ENCODE measurements at places on chromosomes 13 and 19. TPM values are rescaled to one million over a fixed set of nuclear protein-coding genes. Genes with fewer than 3 reads are reported as not detected.
A peak's percentile ranks its signal among the peaks of the same experiment; 100 is the strongest.

GRCh38 chr19:7199613-7200533 is 94.3 kb downstream of the INSR start:
- no peak for DNase-seq

GRCh38 chr13:99979453-99980200 is 2.0 kb upstream of the ZIC2 start:
- no peak for DNase-seq

DNA sequence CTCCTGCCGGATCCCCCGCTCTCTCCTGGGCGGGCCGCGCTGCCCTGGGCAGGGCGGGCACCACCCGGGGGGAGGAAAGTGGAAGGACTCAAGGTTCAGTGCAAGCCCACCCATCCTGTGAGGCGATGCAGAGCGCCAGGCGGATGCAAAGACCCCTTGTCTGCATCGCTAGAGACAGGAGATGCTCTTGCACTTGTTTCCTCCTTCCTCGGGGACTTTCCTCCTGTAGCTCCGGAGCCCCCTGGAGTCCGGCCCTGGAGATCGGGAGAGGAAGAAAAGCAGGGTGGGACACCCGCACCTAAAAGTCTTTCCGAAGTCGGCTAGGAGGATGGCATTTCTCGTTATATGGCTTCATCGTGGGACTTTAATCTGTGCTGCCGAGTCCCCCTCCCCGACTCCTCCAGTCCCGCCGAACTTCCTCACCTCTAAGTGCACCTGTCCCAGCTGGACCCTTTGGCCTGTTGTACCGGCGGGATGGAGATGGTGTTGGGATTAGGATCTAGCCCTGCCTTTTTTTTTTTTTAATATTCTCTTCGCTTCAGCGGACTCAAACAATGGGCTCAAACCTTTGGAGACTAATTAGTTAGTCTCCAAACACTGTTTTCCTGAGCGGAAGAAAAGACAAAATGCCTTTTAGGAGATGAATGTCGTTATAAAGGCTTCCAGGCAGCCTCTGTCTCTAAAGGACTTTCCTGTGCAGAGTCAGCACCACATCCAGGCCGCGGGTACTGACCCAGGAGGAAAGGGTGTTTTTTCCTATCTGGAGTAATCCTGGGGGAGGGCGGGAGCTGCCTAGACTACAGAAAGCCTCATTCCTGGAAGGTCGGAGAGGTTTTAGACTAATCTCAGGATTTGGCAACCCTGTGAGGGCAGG is 725 bp downstream of the FAM124A start:
- no peak for DNase-seq

- DNase-seq, result no peak
Measured at GRCh38 chr19:46390121-46390858, 23.1 kb downstream of the CCDC8 start.

DNA sequence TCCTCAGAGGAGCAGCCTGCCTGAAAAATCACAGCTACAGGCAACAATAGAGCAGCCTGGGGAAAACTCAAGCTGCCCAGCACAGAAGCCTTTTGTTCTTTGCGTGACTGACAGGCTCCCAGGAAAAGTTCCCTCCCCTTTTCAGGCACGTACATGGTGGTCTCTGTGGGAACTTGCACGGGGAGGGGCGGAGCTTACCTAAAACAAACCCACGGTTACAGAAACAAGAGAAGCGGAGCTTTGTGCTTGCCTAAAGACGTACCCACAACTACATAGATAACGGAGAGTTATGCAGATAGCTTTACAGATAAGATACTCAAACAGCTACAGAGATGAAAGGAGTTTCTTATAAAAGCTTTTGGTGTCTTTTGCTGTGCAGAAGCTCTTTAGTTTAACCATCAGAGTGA is 11.4 kb downstream of the ETFB start:
- DNase-seq, result peak; percentile 71

- DNase-seq, result no peak
Measured at GRCh38 chr13:78420814-78421213, 182.5 kb downstream of the POU4F1 start.

- no peak for DNase-seq
Measured at GRCh38 chr19:41219924-41220567, 1.0 kb downstream of the AXL start.

Gene VSIG10L
- 0.74 TPM for total RNA-seq

Gene SERPINE3
- total RNA-seq, result 0.16 TPM

DNA sequence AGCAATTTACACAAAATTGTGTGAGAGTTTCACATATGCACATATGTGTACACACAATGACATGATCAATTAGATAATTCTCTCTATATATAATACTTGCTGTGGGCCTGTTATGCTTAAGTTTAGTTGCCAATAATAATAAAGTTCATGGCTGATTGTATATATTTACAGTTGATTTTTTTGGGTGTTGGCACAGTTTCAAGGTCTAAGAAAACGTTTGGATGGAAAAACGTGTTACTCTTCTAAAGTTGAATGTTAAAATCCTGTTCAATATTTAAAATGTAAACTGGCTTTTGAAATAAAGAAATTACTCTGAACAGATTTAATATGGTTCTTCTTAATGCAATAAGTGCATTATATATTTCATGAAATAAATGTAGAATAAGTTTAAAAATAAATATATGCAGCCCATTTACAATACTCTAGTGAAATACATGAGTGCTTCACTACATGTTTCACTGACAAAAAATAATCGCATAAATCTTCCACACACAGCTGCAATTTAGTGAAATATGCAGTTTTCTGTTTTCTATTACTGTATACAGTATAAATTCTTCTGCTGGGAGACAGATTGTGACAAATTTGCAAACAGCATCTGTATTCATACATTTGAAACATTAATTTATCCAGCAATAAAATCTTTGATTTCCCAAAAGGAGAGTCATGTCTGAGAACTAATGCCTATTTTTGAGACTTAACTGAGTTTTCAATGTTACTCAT is 586.9 kb upstream of the KLHL1 start:
- DNase-seq, result no peak

- DNase-seq, result no peak
Measured at GRCh38 chr19:29873024-29873800, 61.4 kb downstream of the CCNE1 start.

Gene FSD1
- 1.6 TPM for total RNA-seq

DNA sequence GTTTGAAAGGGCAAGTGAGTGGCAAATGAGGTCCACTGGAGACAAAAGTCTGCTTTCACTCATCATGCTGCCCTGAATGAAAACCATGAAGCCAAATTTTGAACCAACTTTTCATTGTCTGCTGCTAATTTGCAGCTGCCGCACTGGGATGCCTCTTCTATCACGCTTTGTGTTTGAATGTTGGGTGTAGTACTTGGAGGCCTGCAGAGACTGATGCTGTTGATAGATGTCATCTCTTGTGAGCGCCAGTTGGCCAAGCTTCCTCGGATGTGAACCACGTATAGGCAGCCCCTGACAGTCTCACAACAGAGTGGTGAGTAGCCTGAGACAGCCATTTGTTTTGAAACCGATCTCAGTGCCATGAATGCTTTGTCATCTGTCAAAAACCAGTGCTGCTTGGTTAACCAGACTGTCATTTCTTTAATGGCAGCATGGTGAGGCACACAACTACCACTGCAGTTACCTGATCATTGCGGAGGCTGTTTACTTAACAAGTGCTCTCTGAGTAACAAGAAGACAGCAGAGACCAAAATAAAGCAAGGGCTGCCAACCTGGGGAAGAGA is 31.2 kb upstream of the SLC10A2 start:
- no peak for DNase-seq

DNA sequence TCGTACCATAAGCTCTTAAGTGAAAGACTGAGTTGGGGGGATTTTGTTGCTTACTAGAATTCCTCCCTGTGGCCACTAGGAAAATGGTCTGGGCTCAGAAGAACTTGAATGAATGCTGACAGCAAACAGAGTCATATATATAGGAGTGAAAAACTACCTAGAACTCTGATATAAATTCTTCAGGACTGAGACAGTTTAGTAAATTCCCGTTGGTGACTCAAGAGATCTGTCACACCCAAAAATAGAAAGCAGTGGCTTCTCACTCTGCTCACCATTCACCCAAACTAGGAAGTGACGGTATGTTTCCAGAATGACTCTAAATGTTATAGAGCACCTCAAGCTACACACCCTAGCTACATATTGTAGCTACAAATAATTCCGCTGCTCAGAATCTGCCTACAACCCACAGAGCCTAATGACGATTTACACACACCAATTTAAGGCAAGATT is 116.2 kb downstream of the TBC1D4 start:
- no peak for DNase-seq

DNA sequence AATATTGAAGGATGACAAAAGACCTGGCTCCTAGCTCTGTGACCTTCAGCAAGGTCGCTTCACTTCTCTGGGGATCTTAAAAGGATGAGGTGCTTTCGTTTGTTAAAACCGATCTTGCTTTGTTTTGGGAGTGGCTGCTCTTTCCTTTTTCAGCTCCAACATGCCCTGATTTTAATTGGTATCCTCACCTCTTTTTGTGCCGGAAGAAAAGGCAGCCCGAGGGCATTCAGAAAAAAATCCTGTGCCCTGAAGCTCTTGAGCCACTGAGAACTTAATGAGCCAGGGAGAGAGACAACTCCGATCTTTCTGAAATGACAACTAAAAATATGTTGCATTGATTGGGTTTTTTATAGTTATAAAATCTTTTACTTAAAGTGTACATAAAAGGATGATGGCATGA is 19.4 kb downstream of the CLDN10 start:
- no peak for DNase-seq

DNA sequence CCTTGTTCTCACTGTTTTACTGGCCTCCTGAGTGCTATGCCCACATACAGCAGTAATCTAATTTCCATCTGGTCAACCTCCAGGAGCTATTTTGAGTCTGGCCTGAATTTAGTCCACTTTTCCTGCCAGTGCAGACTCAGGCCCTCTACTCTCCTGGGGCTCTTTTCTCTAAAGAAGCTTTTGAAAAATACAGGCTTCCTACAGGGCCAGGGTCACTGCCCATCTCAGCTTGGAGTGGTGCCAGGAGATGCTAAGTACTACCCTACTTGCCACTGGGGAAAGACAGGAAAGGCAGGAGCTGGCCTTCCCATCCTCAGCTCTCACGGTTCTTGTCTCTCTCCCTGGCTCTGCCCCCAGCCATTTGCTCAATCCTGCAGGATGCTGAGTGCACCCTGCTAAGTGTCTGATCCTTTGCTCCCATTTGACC is 101.7 kb upstream of the SERP2 start:
- DNase-seq, result no peak

Gene MCEMP1
- total RNA-seq, result 0.26 TPM

Gene ADGRE3
- total RNA-seq, result 0.16 TPM

DNA sequence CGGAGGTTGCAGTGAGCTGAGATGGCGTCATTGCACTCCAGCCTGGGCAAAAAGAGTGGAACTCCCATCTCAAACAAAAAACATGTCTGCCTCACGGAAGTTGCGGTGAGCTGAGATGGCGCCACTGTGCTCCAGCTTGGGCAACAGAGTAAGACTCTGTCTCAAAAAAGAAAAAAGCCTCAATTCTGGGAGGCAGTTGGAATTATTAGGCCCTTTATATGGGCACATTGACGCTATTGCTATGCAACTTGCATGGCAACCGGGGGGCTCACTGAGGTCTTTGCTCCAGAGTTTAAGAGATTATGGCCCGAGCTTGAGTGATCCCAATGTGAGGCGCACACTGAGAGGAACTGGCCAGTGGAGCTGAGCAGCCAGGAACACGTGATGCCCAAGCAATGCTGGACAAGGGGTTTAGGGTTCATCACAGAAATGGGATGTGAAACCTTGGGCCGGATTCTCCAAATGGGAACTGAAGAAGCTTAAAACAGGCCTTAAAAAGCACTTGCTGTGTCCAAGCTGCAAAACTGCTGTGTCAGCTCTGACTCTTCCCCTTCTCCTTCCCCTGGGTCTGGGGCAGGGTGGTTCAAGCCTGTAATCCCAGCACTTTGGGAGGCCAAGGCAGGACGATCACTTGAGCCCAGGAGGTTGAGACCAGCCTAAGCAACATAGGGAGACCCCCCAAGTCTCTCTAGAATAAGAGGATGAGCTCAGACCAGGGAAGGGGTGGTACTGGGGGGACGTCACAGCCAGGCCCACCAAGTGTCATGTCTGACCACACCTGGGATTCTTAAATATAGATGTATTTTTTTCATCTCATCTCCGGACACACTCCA is 2.5 kb downstream of the FTL start:
- DNase-seq, result no peak

DNA sequence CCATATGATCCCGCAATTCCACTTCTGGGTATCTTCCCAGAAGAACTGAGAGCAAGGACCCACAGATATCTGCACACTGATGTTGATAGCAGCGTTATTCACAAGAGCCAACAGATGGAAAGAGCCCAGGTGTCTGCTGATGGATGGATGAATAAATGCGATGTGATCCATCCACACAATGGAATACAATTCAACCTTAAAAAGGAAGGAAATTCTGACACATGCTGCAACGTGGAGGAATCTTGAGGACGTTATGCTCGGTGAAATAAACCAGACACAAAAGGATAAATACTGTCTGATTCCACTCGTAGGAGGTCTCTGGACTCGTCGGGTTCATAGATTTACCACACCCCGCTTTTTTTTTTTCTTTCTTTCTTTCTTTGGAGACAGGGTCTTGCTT is 21.8 kb downstream of the ARHGEF18 start:
- DNase-seq, result no peak

Gene CD33
- total RNA-seq, result 4.7 TPM

Gene ABCA7
- total RNA-seq, result 1.9 TPM

DNA sequence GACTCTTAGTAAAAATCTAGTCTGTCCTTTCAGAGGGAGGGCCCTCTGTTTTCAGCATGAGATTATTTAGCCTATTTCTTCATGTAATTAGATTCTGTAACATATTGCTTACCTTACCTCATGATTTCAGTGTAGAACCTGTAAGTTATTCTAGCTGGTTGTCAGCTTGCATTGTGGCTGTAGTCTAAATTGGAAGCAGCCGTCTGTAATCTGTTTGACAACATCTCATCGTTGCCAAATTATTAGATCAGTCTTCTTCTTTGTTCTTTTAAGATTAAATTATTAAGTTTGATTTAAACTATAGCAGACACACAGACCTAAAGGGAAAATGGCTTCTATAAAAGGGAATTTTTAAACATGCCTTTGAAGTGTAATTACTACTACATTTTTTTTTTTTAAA is 34.8 kb downstream of the SLAIN1 start:
- DNase-seq, result no peak

DNA sequence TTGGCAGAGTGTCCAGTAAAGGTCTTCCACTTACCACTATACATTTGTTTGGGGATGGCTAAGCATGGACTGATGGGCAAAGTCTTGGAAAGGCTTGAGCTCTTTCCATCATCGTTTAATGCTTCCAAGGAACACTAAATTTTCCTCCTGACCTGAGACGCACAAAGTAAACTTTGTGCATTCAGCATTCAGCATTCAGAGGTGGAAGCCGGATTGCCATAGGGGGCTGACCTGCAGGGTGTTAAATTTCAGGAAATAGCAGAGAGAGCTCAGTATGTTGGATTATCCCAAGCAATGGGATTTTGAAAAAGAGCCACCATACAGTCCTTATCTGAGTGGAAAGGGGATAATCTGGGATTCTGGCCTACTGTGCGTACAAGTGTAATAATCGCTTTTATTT is 14.0 kb downstream of the ZNF552 start:
- DNase-seq, result no peak

GRCh38 chr13:98606296-98606695 is 29.4 kb upstream of the STK24 start:
- no peak for DNase-seq

All from urinary bladder (tissue), 4 donors.